ENCODE measurements at places on chromosomes 6 and 20. TPM values are rescaled to one million over a fixed set of nuclear protein-coding genes. Genes with fewer than 3 reads are reported as not detected.

Gene SLC24A3
- total RNA-seq = not detected

Gene IL17F
- total RNA-seq = not detected

Gene ROS1
- 0.13 TPM for total RNA-seq

Gene NRSN1
- not detected for total RNA-seq

Gene OTOR
- not detected for total RNA-seq

Gene TBC1D32
- 0.80 TPM for total RNA-seq

Gene CCN2
- 155 TPM for total RNA-seq

Gene PGC
- not detected for total RNA-seq

Gene ADGRF5
- not detected for total RNA-seq

All from A549 treated with Mapracorat at 1 μM for 4 hours (cell line).